ENCODE measurements at places on chromosomes 12 and 14. TPM values are rescaled to one million over a fixed set of nuclear protein-coding genes. Genes with fewer than 3 reads are reported as not detected.

DNA sequence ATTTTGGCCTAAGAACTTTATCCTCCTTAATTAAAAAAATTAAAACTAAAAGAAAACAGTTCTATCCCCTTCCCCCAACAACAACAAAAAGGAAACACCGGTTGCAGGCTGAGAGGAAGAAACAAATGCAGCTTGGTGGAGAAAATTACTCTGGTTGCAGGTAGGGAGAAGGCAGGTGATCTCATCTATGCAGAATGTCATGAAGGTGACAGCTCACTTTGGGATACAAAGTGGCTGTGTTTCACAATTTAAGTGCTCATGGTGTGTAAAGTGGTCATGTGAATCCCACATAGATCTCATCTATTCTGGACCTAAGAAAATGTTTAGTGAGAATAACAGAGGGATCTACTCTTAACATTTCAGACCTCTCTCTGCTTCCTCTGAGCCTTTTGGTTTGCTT lies 219.7 kb upstream of the PKP2 start:
- no peaks in the 10 kb centered on the region for H3K27me3 ChIP-seq
- no peaks in the 10 kb centered on the region for H3K36me3 ChIP-seq
- H3K4me3 ChIP-seq, result no peak overlapping the region
- no peak overlapping the region for H3K27ac ChIP-seq
- H3K4me1 ChIP-seq, result no peaks in the 10 kb centered on the region

GRCh38 chr12:30357766-30358490 lies 337.7 kb downstream of the IPO8 start:
- no peaks in the 10 kb centered on the region for H3K27me3 ChIP-seq
- H3K4me3 ChIP-seq, result no peak overlapping the region
- no peak overlapping the region for H3K27ac ChIP-seq

PLCZ1 gene
- total RNA-seq, result not detected

GRCh38 chr14:54147282-54147681 lies 190.7 kb upstream of the BMP4 start:
- no peak overlapping the region for H3K4me3 ChIP-seq
- H3K27ac ChIP-seq, result no peak overlapping the region
- peaks cover 2% of the 10 kb centered on the region for H3K27me3 ChIP-seq
- H3K36me3 ChIP-seq, result no peaks in the 10 kb centered on the region

DNA sequence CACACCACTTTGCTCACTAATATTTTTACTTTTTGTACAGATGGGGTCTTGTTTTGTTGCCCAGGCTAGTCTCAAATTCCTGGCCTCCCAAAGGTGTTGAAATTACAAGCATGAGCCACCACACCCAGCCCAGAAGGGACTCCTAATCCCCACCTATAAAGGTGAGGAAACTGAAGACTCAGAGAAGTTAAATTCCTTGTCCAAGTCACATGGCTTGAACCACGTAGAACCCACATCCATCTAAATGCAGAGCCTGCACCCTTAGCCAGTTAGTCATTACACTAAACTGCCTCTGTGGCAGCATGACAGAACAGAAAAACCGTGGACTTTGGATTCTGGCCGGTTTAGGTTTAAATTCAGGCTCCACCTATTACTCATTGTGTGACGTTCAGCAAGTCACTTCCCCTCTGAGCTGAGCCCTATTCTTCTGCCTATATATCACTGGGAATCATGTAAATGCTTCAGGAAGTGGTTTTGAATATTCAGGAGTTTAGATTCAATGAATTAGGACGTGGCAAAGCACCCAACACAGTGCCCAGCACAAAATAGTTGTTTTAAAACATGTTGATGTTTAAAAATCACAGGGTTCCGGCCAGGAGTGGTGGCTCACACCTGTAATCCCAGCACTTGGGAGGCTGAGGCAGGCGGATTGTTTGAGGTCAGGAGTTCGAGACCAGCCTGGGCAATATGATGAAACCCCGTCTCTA lies 3.0 kb upstream of the CORO1C start:
- DNase-seq, result peak; percentile 64
- no peaks in the 10 kb centered on the region for H3K36me3 ChIP-seq
- H3K27me3 ChIP-seq, result peaks cover 5% of the 10 kb centered on the region
- H3K4me3 ChIP-seq, result no peak overlapping the region
- H3K27ac ChIP-seq, result peak overlapping the region; percentile 65

GRCh38 chr12:28540324-28540714 lies 350.1 kb downstream of the CCDC91 start:
- peaks cover 14% of the 10 kb centered on the region for H3K4me1 ChIP-seq
- no peak for DNase-seq
- H3K27ac ChIP-seq, result no peak overlapping the region
- H3K36me3 ChIP-seq, result peaks cover 2% of the 10 kb centered on the region
- H3K27me3 ChIP-seq, result no peaks in the 10 kb centered on the region
- no peak overlapping the region for H3K4me3 ChIP-seq

ARID2 gene
- total RNA-seq, result 36.4 TPM

DNA sequence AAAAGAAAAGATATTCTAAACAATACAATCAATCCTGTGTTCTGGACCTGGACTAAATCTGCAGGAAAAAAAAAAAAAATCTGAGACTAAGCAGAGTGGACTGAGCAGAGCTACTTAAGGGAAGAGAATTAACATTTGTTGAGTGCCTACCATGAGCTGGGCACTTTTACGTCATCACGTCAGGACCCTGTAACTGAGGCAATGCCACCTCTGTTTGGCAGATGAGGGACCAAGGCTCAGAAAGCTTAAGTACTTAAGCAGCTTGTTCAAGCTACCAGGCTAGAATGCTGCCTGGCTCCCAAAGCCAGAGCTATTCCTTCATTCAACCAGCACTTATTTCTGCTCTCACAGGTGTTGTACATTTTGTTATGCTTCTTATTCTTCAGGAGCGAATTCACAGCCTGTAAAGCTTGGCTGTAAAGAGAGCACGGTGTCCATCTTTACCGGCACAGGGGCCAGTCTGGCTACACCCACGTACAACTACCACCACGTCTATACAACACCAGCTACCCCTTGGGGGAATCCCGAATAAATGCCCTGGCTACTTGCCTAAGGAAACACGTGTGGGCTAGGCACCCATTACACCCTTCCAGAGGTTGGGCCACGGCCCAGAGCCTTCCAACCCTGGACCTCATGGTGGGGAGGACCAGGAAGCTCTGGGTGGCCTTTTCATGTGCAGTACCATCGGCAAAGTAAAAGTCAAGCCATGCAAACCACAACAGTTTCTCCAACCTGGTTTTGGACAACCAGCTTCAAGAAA lies 27.0 kb downstream of the TMCC3 start:
- peaks cover 13% of the 10 kb centered on the region for H3K4me1 ChIP-seq
- DNase-seq, result no peak
- peaks cover 7% of the 10 kb centered on the region for H3K27me3 ChIP-seq
- H3K4me3 ChIP-seq, result no peak overlapping the region

TAS2R30 gene
- 4.4 TPM for total RNA-seq

SIRT4 gene
- total RNA-seq, result 2.5 TPM

NPAS3 gene
- not detected for total RNA-seq

DNA sequence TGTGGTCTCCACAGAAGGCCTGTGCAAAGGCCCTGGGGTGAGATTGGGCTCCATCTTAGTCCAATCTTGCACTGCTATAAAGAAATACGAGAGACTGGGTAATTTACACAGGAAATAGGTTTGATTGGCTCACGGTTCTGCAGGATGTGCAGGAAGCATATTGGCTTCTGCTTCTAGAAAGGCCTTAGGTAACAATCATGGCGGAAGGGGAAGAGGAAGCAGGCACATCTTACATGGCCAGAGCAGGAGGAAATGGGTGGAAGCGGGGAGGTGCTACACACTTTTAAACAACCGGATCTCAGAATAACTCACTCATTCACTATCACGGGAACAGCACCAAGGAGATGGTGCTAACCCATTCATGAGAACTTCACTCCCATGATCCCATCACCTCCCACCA lies 55.4 kb downstream of the FAR2 start:
- H3K27me3 ChIP-seq, result no peaks in the 10 kb centered on the region
- no peak for DNase-seq
- H3K36me3 ChIP-seq, result no peaks in the 10 kb centered on the region
